Mammary epithelial cell (primary cell): ENCODE measurements at places on chromosomes 12 and 14. TPM values are rescaled to one million over a fixed set of nuclear protein-coding genes. Genes with fewer than 3 reads are reported as not detected.
A peak's percentile ranks its signal among the peaks of the same experiment; 100 is the strongest.

GRCh38 chr12:99390707-99391106 lies 256.8 kb upstream of the GARIN6 start:
- DNase-seq = no peak

DNA sequence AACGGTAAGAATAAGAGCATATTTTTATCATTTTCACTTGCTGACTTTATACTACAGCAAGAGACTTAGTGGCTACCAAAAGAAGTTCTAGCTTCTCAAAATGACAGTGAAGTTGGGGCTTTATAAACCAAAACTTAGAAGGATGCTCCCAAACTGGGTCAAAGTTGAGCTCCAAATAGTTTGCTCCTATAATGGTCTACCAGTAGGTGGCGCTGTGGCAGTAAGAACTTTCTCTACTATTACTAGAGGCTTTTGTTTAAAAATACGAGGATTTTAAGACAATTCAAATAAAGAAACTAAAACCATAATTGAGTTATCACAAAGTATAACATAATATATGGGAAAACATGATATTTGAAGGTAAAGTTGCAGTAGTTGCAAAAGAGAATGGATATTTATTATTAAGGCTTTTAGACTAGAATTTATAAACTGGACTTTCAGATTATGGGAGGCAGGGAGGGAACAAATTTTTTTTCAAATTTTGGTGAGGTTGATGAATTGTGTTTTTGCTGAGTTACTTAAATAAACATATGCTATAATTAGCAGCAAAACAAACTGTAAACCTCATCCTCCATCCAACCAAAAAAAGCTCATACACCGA lies 75.0 kb downstream of the TGFB3 start:
- peak; percentile 33 for DNase-seq

Gene NRIP2
- total RNA-seq = not detected

GRCh38 chr14:71557351-71557750 lies 374.9 kb upstream of the RGS6 start:
- DNase-seq = no peak

- peak; percentile 84 for DNase-seq
Measured at GRCh38 chr12:107320929-107321631, 227.7 kb upstream of the CRY1 start.

DNA sequence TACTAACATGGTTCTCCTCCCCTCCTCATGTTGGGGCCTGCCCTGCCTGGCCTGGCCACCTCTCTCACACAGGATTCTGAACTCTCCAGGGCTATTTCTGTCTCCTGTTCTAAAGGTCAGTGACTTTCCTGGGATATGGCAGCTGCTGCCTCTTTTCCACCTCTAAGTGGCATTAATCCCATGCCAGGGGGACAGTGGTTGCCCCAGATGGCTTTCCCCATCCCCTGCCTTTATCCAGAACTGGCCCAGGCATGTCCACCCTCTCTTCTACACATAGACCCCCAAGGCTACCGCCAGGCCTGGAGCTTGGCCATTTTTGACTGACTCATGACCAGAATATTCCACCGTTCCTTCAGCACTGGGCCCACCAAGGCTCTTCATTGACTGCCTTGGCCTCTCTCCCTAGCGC lies 90.4 kb downstream of the IRF2BPL start:
- peak; percentile 52 for DNase-seq

DNA sequence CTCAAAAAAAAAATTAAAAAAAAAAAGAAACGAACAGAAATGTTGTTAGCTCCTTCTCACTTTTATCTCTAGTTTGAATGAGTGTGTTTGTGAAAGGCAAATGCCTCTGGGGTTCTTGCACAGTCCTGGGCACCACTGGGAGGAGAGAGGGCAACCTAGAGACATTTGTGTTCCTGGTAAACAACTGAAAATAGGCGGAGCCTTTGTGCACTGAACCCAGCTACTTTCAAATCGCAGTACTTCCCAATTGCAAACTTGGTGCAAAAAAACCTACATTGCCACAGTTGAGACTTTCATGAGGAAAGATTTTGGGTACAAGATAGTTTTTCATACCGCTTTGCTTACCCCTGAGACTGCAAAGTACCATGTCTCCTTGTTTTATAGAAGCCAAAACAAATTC lies 430.0 kb downstream of the ZFP36L1 start:
- no peak for DNase-seq

- DNase-seq = no peak
Measured at GRCh38 chr14:72532686-72533454, 361.0 kb downstream of the DPF3 start.
